ENCODE measurements at places on chromosomes 7 and 10.

DNA sequence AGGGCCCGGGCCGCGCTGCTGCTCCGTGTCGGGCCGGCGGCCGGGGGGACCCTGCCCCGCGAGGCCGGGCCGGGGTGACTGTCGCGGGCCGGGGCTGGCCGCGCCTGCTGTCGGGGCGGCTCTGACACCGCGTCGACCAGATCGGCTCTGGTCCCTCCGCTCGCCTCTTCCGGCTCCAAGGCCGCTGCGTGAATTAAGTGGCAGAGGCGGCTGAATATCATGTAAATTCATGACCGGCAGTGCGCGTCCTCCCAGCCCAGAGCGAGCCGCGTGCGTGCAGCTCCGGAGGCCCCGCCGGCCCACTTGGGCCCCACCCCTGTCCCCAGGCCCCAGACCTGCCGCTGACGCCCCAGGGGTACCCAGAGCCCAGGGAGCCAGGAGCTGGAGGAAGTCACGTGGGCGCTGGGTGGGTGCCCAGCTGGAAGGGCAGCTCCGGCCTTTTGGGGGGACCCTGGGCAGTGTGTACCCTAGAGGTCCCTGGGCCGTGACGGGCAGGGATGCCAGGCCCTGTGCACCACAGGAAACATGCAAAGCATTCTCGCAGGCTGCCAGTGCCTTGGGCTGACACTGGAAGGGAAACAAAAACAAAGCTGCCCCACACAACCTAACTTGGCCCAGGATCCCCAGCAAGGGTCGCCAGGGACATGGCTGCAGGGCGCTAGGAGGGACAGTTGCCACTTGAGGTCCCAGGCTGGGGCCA, 584.0 kb upstream of the MKI67 start:
- no peak for DNase-seq

GRCh38 chr10:74880041-74880440, 53.6 kb downstream of the KAT6B start:
- no peak for DNase-seq

DNA sequence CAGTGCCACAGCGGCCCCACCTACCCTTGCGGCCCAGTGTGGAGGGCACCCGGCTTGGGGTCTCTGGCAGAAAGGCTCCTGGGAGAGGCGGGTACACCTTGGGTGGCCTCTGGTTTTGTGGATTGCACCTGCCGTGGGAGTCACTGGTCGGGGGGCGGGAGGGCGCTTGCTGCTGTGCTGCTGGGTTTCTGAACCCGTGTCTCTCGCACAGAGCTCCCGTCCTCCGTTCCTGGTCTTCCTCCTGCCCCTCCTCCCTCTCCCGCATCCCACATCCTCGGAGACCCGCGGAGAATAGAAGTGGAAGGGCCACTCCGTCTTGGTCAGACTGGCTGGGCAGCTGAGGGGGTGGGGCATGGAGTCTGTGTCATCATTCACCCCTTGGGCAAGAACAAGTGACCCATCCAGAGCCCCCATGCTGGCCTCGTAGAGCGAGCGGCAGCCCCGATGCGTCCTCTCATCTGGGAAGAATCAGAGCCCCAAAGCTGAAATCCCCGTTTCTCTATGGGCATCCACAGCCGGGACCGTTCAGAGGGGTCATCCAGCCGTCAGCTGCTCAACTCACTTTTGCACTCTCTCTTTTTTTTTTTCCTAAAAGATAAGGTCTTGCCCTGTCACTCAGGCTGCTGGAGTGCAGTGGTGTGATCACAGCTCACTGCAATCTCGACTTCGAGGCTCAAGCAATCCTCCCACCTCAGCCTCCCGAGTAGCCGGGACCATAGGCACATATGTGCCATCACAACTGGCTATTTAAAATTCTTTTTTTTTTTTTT, 4.0 kb downstream of the MAFK start:
- DNase-seq = no peak

DNA sequence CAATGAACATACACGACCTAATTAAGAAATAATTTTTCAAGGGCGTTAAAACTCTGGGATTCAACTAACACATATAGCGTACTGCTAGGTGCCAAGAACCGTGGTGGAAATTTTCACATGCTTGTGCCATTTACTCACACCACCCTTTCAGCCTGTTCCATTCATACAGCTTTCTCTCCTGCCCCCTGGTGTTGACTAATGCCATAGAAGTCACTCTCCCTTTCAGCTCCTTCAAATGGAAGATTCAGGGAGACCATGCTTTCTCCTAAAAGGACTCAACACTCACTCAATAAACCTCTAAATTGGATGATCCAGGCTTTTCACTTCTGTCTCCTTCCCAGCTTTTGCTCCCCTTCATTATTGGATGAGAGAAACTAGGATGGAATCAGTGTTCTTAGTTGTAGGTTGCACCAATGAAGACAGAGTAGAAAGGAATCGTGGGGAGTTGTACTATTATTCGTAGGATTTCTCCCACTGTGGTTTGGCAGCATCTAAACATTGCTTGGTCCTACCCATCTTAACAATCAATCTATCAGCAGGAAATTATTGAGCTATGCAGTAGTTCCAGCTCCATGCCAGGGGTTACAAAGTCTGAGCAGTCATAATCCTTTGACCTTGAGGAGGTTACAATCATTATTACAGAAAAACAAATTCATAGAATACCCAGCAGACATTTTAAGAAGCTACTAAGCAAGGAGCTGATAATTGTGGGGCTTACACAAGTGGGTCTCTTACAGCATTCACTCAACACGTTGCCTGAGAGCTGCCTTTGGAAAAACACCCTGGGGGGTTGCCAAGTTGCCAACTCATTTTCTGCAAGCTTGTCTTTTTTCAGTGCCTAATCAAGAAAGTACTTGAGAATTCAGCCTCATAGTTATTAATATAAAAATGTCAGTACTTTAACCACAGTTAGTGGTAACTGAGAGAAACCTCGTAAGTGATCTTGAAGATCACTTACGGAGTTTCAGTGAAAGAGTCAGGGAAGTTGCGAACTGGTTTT, 2.8 kb upstream of the PPP1R3C start:
- DNase-seq = peak; percentile 93

GRCh38 chr10:133048266-133048665, 39.5 kb upstream of the ADGRA1 start:
- DNase-seq = no peak

DNA sequence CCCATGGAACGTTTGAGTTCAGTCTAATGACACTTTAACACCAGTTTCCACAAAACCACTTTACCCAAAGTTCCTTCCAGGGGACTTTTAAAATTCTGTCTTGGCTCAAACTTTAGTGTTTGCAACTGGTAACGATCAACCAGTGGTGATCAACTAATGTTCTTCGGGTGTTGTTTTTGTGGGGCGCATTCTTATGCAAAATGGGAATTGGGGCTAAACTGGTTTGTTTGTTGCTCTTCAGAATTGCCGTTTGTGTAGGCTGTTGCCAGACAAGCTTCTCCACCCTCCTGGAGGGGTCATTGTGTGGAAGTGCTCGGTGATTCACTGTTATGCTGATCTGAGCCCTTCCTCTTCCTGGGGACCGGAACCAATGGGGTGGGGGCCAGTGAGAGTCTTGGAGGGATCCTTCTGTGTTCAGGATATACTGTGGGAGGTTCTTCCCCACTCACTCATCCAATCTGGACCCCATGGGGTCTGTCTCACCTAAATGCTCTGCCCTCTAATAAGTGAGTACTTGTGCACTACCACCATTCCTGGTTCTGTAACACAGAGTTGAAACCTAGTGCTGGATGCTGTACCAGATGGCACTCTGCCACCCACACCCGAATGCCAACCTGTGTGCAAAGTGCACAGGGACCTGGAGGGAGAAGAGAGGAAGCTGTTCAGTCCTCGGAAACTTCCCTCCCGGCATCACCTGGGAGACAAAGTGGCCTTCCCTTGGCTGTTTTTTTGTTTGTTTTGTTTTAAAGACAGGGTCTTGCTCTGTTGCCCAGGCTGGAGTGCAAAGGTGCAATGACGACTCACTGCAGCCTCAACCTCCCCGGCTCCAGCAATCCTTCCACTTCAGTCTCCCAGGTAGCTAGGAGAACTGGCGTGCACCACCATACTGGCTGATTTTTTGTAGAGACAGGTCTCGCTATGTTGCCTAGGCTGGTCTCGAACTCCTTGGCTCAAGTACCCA, 2.1 kb downstream of the NFE2L3 start:
- no peak for DNase-seq

DNA sequence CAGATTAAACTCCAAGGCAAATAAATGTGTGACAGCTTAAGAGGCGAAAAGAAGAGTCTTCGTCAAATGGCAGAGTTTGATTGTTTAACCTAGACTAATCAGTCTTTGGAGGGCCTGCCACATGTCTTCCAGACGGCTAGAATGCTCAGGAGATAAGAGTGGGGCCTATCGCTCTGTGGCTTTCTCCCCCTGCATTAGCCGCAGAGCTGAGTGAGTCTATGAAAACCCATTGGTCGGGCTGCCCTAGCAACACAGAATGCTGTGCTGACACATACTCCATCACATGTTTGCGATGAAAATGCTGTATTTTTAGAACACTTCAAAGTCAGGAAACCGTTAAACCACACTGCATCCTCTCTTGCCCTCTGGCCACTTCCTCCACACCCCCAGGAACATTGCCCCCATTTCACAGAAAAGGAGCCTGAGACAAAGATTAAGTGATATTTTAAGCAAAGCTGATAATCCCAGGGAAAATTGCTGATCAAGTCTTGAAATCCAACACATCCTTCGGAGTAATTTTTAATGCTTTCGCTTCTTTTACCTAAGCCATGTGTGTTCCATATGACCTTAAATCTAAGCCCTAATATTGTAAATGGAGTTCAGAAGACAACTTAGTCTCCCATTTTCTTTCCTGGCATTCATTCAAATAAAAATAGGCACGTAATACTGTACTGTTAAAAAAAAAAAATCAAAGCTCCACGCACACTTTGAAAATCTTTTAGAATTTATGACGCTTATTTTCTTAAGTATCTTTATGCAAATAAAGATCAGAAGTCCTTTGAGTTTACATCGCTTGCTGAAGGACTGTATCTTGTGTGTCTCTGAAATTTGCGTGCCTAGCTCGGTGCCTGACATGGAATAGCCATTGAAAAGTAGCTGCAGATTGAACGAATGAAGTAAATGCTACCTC, 161.2 kb downstream of the CELF2 start:
- DNase-seq = no peak

Data from GM23248 (cell line).